Hematopoietic multipotent progenitor cell treated with erythropoietin and hydrocortisone succinate and interleukin-3 and kit ligand, for 6 days (in vitro differentiated cells): ENCODE measurements at places on chromosomes 13 and 19.

DNA sequence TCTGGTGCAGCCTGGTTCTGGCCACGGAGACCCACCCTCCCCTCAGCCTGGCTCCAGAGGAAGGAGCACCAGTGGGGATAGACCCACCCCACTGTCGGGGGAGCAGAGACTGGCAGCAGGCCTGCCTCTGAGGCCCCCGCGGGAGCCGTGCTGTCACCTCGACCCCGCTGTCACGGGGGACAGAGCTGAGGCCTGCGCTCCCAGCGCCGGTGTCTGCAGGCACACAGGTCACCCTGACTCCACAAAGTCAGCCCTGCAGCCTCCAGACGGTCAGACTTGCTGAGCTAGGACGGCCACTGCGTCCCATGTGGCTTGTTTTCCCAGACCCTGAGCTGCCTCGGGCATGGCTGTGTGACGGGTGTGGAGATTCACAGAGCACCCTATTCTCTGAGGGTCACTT, 32.3 kb downstream of the GNG7 start:
- no peak for DNase-seq

DNA sequence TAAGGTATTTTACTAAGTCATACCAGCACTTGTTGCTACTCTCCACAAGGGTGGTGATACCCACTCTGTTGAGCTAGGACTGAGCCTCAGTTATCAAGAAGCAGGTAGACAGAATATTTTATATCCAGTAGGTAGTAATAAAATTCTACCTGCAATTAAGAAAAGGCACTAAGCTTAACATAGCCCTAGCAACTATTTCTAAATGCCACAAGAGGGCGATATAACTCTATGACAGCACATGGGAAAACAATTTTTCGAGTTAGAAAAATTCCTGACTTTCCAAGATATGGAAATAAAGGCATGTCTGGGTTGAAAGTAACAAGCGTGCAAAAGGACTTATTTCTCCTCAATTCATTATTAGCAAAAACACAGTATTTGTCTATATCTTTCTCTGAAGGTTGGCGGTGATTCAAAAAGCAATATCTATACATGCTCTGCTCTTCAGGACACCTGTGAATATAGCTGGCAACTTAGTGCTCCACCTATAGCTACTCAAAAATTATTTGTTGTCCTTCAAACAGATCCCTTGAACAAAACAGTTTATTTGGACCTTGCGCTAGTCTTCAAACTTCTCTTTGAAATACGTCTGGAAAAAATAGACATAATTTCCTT, 14.7 kb downstream of the CCDC169 start:
- DNase-seq, result peak; percentile 75

GRCh38 chr13:99133230-99133629, 67.4 kb upstream of the UBAC2 start:
- DNase-seq, result no peak

- DNase-seq, result no peak
Measured at GRCh38 chr13:47237571-47237970, 340.7 kb upstream of the HTR2A start.

GRCh38 chr19:58474997-58475713, 997 bp upstream of the ZNF446 start:
- no peak for DNase-seq

GRCh38 chr19:35408284-35409171, 37.7 kb downstream of the GPR42 start:
- no peak for DNase-seq

- no peak for DNase-seq
Measured at GRCh38 chr13:51625555-51626345, 41.5 kb downstream of the WDFY2 start.

GRCh38 chr13:27450921-27451471, 632 bp upstream of the MTIF3 start:
- DNase-seq, result peak; percentile 53

DNA sequence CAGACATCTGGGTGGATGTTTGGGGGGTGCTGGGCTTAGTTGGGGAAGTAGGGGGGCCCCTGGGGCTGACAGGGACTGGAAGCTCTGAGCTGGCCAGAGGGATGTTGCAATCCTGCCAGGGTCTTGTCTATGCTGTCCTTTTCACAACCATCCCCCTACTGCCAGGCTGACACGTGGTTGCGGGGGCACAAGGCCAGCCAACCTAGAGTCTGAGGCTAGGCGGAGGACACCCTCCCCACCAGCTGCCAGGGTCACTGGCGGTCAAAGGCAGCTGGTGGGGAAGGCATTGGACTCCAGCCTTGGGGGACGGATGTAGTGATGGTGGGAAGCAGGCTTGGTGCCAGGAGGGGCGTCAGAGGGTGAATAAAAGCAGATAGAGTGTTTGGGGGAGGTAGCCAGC, 1.6 kb upstream of the APOC1 start:
- DNase-seq, result peak; percentile 71

- DNase-seq, result peak; percentile 7
Measured at GRCh38 chr13:34944751-34945150, 2.7 kb downstream of the NBEA start.

GRCh38 chr13:85314686-85315085, 484.5 kb downstream of the SLITRK6 start:
- DNase-seq, result no peak

DNA sequence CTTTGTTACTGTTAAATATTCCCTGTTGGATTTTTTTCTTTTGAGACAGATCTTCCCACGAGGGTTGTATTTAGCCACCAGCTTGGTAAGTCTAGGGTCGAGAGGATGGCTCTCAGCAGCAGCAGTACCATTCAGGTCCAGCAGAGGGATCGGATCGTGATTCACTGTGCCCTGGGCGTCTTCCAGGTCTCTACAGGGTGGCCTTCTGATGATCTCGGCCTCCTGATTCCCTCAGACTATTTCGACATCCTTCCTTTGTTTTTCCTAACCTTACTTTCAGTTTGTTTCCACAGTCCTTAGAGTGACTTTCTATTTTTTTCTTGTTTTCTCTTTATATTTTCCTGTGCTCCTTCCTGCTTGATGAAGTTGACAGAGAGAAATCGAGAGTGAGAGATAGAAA, 1436.9 kb downstream of the UQCRFS1 start:
- peak; percentile 45 for DNase-seq

DNA sequence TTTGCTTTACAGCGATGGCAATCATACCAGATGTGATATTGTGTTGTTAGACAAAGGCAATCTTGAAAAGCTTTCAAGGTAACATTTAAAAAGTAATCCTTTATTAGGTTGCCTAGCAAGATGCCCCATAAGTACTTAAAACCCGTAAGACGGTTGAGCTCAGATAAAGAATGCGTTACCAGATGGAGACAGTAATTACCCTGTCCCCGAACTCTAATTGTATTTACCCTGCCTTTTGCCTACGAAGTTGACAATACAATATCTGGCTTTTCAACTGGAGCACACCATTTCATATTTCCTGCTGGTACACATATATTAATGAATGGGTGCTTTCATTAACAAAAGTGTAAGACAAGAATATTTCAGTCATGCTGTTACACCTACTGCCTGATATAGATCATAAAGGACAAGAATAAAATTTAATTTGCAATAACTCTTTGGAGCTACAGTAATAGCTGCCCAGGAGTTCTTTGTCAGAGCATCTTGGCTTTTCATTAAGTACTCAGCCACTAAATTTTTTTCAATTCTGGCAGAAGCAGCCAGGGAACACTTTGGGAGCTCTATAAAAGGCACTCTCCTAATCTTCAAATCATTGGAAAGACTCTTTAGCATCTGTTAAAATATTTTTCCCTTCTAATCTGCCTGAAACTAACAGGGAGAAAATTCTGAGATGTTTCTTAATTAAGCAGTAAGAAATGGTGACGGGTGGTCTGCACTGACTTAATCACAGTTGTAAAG, 63.8 kb downstream of the DCT start:
- DNase-seq, result no peak

GRCh38 chr19:45935267-45935666, 20.7 kb upstream of the NANOS2 start:
- DNase-seq, result no peak

- DNase-seq, result no peak
Measured at GRCh38 chr13:105763851-105764250, 771.6 kb downstream of the EFNB2 start.

DNA sequence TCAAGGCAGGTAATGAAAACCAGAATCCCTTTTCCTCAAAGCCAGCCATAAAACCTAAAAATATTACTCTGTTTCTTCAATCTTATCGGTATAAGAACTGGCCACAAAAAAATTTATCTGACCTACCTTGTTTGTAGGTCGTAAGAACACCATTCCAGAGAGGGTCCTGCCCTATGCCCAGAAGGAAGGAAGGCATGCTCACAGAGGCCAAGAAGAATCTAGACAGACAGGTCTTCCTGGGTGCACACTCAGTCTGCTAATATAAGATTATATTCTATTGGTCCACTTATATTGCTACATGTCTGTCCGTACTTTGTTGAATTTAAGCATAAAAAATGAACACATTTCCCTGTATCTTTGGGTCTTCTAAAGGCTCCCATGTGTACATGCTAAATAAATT, 2136.1 kb upstream of the PCDH20 start:
- DNase-seq, result no peak

- DNase-seq, result peak; percentile 12
Measured at GRCh38 chr13:75309981-75310580, 171.9 kb downstream of the TBC1D4 start.

DNA sequence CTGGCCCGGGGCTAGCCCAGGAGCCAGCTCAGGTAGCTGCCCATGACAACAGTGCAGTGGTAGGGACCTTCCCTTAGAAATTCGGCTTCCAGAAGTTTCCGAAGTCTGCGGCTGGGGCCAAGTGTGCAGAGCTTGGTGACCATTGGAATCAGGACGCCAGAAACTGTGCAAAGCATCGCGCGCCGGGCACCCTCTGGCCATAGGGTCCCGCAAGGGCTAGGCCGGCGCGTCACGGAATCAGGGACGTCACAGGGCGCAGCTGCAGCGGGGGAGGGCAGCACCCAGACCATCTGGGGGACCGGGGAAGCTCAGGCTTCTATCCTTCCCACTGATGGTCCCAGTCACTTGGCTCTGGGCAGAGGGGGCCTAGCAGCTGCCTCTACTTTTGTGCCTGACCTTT, 219.1 kb downstream of the MTUS2 start:
- DNase-seq, result no peak

DNA sequence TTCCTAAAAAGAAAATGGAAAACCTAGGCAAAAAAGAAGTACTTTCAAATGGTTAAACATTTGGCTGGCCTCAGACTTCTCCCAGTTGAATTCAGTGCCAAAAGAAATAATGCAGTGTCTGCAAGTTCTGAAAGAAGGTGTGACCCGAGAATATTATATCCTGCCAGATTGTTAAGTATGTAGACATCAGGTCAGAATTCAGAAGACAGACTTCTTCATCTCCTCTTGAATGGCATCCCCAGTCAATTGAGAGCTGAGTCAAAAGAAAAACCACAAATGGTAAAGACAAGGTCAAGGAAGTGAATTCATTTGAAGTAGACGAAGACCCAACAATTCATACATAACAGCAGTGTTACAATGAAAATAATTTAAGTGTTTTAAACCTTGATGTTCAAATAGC, 194.5 kb downstream of the NBEA start:
- no peak for DNase-seq

- DNase-seq, result no peak
Measured at GRCh38 chr19:2428756-2429711, 1.6 kb upstream of the TIMM13 start.

DNA sequence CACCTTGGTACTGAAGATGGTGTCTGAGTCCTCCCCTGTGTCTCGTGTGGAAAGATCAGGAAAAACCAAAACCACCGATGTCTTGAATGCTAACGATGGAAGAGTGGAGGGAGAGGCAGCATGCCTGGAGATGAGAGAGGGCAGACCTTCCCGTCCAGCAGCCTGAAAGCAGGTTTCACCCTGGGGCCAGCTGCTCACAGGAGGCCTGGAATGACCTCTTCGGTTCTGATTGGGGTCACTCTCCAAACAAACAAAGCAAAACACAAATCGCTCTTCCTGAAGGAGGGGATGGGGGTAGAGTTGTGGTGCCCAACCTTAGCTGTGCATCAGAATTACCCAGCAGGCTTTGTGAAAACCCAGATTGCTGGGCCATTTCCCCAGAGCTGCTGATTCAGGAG, 142.3 kb upstream of the SOX1 start:
- no peak for DNase-seq

GRCh38 chr19:29834991-29835846, 23.4 kb downstream of the CCNE1 start:
- no peak for DNase-seq

DNA sequence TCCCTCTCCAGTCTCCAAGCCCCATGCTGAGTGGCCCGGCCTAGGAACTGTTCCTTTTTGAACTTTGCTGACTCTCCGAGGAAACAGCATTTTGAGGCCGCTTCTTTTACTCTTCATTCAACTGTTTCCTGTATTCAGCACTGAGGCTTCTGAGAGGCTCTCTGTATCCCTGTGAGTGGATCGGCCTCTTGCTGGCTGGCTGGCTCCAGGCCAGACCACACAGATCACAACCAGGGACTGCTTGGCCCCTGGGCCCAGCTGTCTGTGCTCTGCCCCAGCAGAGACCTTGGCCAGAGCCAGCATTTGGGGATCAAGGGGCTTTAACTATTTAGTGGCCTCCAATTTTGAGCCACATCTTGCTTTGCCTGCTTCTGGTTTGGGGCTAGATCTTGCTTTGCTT, 75.6 kb upstream of the KL start:
- DNase-seq, result peak; percentile 47

- DNase-seq, result peak; percentile 40
Measured at GRCh38 chr19:16541526-16542044, 652 bp downstream of the CHERP start.

DNA sequence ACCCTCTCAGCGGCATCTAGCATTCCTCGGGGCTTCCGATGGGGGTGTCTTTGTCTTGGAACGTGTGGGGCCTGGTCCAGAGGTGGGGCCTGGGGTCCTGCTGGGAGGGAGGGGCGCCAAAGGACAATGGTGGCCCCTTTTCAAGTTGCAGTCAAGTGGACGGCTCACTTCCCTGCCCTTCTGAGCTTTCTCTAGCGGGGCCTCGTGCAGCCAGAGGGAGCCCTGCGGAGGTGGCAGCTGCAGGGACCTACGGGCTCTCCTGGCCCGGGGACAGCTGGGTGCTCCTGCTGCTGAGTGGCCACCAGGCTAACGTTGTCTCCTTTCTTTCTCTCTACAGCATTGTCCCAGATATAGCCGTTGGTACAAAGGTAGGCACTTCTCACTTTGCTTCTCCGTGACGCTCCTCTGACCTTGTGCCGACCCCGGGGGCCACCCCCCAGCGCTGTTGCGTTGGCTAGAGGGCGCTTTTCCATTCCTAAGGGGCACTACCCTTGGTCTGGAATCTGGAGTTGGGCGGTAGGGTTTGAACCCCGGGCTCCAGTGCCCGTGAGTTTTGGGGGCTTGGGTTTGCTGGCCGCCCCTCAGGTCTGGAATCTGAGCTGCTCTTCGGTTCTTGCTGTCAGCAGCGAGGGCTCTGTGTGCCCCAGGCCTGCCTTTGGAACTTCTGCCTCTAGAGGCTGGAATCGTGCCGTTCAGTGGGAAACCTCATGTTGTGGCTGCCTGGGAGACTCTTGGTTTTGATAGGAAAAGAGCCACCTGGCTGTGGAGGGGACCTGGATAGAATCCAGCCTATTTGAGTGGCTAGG, 2.0 kb downstream of the PTBP1 start:
- peak; percentile 55 for DNase-seq

- DNase-seq, result no peak
Measured at GRCh38 chr13:40464337-40465014, 202.0 kb downstream of the FOXO1 start.

- no peak for DNase-seq
Measured at GRCh38 chr13:46614582-46614981, 61.6 kb downstream of the LRCH1 start.

- DNase-seq, result no peak
Measured at GRCh38 chr19:18468517-18468916, 30.6 kb upstream of the ISYNA1 start.
